ENCODE measurements at places on chromosomes 12 and 14.

- peak; percentile 98 for DNase-seq
These were observed at the start of the genes DDX51 and NOC4L for GRCh38 chr12:132144115-132144809. DDX51 (minus strand) TSS chr12:132144319; CDS start chr12:132144296, 23 bp downstream. NOC4L (plus strand) TSS chr12:132144457; CDS start chr12:132144489, 32 bp downstream.

GRCh38 chr12:64625243-64626077, 15.2 kb downstream of the RASSF3 start:
- DNase-seq, result peak; percentile 25

GRCh38 chr14:75150150-75150549, 23.3 kb upstream of the NEK9 start:
- DNase-seq, result no peak

DNA sequence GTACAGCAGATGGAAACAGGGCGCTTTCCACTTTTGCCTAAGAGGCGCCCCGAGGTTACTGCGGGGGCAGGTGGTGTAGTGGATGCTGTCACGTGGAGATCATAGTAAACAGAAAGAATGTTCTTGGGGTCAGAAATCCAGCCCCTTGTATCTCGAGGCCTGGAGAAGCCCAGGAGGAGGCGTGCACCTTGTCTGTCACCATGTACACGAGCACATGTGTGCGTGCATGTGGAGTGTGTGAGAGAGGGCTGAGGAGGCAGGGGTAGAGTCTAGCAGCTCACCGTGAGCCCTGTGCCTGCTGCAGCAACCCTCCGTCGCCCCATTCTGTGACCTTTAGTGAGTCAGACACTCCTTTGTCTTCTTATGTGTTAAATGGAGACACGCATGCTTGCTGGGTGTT, 59.0 kb downstream of the CACNA1C start:
- no peak for DNase-seq

DNA sequence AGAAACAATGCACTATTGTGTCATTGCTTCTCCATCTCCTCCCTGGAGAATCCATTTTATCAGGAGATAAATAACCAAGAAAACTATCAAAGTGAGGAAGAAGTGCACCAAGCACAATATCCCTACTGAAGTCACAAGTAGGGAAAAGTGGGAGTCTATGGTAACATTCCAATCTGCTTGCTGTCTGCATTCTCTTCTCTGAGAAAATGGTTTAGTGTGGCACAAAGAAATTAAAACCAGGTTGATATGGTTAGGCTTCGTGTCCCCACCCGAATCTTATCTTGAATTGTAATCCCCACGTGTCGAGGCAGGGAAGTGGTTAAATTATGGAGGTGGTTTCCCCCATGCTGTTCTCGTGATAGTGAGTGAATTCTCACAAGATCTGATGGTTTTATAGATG, 209.7 kb downstream of the PRKD1 start:
- no peak for DNase-seq

GRCh38 chr12:104889735-104890134, 68.4 kb downstream of the SLC41A2 start:
- DNase-seq, result no peak

- no peak for DNase-seq
These were observed 404.4 kb upstream of the MGAT4C start for GRCh38 chr12:86660488-86661147.

GRCh38 chr14:60655119-60655897, 6.0 kb upstream of the SIX1 start:
- DNase-seq, result no peak

DNA sequence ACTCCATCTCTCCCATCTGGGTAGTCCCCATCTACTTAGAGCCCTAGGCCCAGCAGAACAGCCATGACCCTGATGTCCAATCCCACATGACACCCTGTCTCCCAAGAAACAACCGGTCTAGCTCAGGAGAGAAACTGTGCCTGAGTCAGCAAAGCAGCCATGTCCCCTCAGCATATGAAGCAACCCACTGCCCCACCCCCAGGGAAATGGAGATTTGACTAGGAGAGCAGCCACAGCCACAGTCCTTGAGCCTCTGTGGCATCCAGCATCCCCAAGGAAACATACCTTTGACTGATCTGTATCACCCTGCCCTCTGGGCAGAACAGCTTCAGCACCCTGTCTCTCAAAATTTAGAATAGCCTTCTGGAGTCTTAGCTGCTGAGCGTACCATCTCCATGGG, 641.9 kb upstream of the FBXO33 start:
- no peak for DNase-seq

- DNase-seq, result no peak
These were observed 7.1 kb upstream of the LGMN start for GRCh38 chr14:92755495-92755894.

GRCh38 chr14:53696217-53696965, 260.2 kb downstream of the BMP4 start:
- no peak for DNase-seq

- DNase-seq, result no peak
These were observed 5.8 kb upstream of the TNFRSF1A start for GRCh38 chr12:6347367-6348338.

GRCh38 chr12:54026640-54027441, 1.4 kb upstream of the HOXC6 start:
- no peak for DNase-seq

DNA sequence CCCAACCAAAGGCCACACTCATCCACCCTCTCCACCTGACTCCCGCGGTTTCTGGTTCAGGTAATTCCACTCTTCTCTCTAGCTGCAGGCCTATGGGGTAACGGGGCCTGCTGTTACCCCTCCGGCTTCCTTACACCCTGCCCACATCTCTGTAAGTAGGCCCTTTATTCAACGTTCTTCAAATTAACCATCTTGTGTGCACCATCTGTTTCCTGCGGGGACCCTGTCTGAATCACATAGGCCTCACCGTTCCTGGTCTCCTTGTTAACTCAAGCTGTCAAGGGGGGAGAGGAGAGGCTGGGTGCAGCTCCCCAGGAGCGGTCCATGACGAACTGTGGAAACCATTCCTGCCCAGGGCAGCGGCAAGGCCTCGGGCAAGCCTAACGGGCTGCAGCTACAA, 9.3 kb upstream of the DLK1 start:
- no peak for DNase-seq

- no peak for DNase-seq
These were observed 94.7 kb downstream of the CHST11 start for GRCh38 chr12:104551313-104551931.

- no peak for DNase-seq
These were observed 43.0 kb downstream of the PPP4R4 start for GRCh38 chr14:94217116-94217515.

- no peak for DNase-seq
These were observed 21.0 kb upstream of the TUNAR start for GRCh38 chr14:95855606-95856005.

GRCh38 chr12:96882862-96883261, 24.2 kb upstream of the NEDD1 start:
- no peak for DNase-seq

DNA sequence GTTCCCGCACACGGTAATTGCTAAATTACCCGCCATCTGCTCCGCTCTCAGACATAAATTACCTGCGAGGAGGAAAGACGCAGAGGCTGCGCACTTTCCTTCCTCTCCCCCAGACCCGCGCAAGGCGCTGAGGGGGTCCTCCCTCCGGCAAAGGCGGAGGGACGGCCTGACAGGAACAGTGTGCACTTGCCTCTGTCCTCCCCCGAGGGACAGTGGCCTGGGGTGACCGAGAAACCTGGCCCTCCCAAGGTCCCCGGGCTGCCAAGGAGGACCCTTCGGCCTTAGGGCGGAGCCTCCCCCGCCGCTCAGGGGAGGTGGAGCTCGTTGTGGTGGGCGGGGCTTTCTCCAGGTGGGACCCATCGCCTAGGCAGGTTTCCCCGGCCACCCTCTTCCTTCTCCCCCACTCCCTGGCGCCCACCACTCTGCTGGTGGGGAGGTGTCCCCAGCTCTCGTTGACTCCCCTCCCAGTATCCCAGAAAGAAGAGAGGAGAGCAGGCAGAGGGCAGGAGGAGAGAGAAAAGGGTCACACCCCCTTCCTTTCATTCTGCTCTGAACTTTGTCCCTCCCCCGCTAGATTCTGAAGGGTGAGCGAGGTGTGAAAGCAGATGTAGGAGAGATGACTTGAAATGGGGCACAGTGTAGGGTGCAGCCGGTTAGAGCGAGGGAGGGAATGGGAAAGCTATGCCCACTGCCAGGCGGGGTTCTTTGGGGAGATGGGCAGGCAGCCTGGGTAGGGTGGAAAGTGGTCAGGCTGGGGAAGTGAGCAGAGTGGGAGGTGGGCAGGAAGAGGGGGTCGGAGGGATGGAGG, 11.4 kb upstream of the CALCOCO1 start:
- DNase-seq, result peak; percentile 43

GRCh38 chr14:87325741-87326140, 667.2 kb downstream of the GALC start:
- no peak for DNase-seq

GRCh38 chr12:29983851-29984250, 200.1 kb upstream of the TMTC1 start:
- no peak for DNase-seq

DNA sequence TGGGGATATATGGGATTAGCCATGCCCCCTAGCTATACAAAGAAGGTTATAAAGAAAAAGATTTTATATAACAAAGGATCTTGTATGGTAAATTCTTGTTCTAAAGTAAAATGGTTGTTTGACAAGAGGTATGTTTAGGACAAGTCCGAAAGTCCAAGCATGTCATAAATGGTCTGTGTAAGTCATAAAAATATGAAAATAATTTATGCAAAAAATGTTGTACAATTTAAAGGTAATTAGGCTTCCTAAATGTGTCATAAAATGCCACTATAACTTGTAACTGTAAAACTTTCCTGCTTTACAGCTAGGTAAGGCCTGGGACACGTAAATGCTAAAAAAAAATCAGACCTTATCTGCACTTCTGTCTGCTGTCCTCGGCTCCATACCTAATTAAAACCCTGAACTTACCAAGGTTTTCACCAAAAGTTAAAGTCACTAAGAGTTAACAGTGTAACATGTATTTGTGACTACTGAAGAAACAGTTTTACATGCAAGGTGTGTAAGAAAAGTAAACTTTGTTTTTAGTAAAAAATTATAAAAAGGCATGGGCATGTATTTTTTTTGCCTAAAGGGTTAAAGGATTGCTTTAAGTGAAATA, 110.0 kb upstream of the RESF1 start:
- DNase-seq, result no peak

- no peak for DNase-seq
These were observed 380.4 kb upstream of the CCDC196 start for GRCh38 chr14:66105815-66106214.

DNA sequence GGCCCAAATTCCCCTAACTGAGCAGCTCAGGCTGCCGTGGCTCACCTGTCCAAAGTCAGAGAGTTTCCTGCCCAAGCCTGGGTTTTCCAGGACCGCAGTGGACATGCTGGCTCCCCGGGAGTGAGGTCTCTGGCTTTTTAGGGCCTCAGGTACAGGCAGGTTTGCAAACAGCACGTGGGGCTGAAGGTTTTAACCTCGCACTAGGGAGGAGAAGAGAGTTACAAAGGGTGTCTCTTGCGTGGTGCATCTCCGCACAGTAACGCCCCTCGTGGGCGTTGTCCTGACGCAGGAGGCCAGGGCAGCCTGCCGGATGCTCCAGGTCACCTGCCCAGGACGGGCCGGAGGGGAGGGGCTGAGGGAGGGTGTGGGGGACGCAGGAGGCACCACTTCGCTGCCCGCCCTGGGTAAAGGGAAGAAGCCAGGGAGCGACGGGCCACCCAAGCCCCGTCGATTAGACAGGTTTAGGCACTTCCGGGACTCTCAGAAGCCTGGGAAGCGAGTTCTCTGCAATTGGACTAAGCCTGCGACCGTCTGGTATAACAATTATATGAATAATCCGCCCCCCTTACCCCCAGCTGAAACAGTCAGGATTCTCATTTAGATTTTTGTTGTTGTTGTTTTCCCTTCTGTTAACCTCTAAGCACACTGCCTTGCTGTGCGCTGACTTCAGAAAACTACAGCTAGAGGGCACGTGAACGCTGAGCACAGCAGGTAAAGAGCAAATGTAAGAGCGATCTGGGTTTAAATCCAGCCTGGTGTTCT, at the start of gene PAH:
PAH (minus strand) TSS at position 219 of the 762 bp plus-strand sequence; CDS start at position 105, 114 bp downstream.
- peak; percentile 14 for DNase-seq

DNA sequence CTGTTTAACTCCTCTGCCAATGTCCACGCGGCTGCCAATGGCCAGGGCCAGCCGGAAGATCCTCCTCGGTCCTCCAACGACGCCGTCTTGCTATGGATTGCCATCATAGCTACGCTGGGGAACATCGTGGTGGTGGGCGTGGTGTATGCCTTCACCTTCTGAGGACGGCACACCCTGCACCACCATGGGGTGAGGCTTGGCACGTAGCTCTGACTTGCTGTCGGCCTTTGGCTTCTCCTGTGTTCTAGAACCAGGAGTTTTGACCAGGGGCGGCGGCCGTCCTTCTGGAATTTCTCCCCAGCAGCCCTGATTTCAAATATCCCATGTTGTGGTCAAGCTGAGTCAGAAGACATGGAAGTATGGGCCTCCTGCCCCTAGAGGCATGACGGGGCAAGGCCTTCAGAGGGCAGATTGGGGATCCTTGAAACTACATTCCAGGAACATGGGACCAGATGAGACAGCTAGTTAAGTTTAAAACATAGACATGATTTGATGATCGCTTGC, 47.5 kb downstream of the C14orf132 start:
- no peak for DNase-seq

DNA sequence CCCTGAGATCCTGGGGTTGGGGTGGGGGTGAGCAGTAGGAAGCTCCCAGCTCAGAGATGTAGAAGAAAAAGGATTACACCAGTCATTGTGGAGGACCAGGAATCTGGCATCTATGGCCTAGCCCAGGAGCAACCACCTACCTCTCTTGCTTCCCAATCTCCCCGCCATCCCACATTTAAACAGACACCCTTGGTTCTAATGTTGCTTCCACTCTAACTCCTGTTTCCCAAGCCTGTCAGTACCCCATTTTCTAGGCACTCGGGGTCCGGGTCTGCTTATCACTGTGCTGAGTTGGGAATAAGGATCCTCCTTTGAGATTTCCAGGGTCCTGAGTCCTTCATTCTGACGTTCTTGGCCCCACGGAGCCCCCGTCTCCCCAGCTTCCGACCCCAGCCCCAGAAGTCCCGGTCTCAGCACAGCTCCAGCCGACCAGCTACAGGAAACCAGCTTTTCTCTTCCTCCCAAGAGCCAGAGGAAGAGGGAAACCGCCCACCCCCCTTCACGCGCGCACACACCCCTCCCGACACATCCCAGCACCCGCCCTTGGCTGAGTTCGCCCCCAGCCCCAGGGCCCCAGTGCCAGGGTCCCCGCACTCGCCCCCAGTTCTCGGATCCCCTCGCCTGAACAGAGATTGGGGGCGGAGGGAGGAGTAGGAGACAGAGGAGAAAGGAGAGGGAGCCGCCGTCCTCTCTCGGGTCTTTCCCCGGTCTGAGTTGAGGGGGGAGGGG, 1.2 kb downstream of the ITGA5 start:
- no peak for DNase-seq

- no peak for DNase-seq
These were observed 12.7 kb downstream of the SUSD6 start for GRCh38 chr14:69624136-69624535.

DNA sequence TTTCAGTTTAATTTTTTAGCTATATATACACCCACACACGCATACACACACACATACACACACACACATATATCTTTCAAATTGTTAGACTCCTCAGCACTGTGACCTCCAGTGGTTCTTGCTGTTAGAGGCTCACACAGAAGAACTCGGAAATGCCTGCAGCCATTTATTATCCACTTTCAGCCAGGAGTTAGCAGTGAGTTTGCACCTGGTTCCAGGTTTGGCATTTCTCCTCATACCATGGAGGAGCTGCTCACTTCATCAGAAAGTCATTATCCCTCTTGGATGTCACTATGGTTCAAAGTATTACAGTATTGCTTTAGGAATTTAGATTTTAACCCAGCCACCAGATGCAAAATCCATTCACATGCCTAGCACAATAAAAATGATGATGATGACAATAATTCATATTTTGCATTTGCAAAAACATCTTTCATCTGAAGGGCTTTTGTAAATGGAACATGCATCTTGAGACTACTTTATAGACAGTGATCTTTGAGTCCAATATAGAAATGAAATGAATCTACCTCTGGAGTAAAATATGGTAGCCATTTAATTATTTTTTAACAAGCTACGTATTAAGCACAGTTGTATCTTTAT, 42.3 kb downstream of the NPAS3 start:
- no peak for DNase-seq
